Fibroblast of villous mesenchyme (primary cell): ENCODE measurements at places on chromosomes 7 and 10. TPM values are rescaled to one million over a fixed set of nuclear protein-coding genes. Genes with fewer than 3 reads are reported as not detected.

DNA sequence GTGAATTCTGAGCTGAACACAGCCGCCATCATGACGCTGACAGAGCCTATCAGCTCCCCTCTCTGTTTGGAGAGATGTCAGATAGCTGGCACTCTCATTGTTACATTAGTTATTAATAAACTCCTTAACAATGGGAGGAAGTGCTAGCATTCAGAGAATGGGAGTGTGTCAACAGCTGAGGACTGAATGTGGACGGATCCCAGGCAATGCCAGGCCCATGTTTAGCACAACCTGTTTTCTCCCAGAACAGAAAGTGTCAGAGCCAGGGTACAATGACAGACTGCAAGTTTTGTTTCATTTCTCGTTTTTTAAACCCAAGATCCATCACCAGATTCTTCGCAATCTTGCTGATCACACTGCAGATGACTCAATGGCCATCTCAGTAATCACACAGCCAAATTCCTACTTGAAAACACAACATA is 99.6 kb downstream of the PRPF18 start:
- no peak for DNase-seq

GRCh38 chr10:128908099-128908498 is 558.9 kb upstream of the MGMT start:
- DNase-seq, result peak; percentile 0

DNA sequence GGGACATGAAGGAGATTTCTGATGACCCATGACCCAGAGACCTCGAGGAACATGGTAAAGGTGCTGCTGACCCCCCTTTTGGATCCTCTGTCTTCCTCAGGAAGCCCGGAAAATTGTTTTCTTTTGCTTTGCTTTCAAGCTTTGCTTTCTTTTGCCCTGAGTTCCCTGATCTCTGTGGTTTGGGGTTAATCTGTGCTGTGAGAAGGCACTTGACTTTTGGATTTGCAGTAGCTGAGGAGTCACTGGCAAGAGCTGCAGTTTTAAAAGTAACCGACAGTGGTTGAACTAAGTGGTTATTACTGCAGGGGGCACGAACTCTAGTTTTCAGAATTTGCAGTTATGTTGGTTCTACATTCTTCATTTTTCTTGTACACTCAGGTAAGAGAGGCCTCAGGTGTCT is 53.0 kb downstream of the PDZD8 start:
- peak; percentile 60 for DNase-seq

- DNase-seq, result no peak
Observed at GRCh38 chr10:72351479-72351878, 3.2 kb downstream of the DNAJB12 start.

DNA sequence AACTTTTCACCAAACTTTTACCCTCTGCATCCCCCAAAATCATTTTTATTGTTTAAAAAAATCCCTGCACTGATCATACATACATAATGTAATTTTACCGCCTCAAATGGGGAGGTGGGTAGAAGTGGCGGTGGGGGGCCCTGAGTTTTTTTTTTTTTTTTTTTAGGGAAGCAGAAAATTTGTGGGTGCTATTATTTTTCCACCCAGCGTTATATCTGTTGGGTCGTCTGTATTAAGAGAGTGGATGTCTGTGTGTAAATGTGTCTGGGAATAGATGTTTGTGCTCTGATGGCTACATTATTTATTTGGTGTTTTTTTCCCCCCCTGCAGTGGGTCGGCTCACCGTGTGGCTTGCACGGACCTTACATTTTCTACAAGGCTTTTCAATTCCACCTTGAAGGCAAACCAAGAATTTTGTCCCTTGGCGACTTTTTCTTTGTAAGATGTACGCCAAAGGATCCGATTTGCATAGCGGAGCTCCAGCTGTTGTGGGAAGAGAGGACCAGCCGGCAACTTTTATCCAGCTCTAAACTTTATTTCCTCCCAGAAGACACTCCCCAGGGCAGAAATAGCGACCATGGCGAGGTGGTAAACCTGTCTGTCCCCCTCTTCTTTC is 438 bp downstream of the ARID5B start:
- peak; percentile 47 for DNase-seq

GRCh38 chr10:84294766-84295447 is 33.5 kb upstream of the CCSER2 start:
- DNase-seq, result no peak

DNA sequence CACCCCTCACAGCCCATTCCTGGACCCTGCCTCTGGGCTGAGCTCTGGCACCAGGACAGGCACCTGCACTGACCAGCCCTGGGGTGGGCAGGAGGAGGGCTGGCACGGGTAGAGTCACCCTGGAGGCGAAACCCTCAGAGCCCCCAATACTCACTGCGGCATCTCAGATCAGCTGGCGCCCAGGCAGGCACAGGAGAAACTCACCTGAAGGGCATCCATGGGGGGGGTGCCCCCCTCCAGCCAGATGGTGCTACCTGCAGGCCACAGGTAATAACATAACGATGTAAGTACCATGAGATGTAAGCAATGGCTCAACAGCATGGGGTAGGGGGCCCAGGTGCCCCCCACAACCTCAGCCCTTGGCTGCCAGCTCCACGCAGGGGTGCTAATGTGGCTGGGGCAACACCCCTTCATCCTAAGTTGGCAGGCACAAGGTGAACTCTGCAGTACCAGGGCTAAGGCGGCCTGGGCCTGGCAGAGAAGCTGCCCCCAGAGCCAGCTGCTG is 12.1 kb upstream of the PYROXD2 start:
- DNase-seq, result no peak

DNA sequence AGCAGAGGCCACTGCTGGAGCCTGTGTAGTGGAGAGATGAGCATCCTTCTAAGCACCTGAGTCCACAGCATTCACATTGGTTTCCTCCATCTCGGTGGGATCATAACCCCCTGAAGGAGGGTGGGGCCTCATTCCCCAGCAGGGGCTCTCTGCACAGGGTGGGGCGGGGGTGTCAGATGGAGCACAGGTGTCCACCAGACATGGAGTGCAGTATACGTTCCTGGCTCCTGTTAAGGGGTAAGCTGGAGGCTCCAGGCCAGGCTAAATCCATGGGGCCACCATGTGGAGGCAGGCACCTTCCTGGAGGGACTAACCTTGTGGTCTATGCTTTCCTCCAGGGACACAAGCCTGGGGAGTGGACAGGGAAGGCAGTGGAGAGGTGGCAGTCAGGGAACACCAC is 252.6 kb downstream of the GRID1 start:
- no peak for DNase-seq

DNA sequence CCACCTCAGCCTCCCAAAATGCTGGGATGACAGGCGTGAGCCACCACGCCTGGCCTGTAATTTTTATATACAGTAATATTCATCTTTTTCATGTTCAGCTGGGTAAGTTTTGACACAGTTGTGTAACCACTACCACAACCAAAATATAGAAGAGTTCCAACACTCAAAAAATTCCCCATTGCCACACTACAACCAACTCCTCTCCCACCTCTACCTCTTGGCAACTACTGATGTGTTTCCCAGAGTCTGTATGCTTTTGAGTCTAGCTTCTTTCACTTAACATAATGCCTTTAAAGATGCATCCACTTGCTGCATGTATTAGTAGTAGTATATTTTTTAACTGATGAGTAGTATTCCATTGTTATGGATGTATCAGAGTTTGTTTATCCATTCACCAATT is 90.7 kb downstream of the SRPK2 start:
- DNase-seq, result no peak

- DNase-seq, result no peak
Observed at GRCh38 chr10:111785921-111786320, 397.6 kb downstream of the GPAM start.

GRCh38 chr10:45378914-45379726 is 5.1 kb downstream of the ALOX5 start:
- no peak for DNase-seq

GRCh38 chr7:33666531-33666930 is 238.8 kb upstream of the BMPER start:
- no peak for DNase-seq

DNA sequence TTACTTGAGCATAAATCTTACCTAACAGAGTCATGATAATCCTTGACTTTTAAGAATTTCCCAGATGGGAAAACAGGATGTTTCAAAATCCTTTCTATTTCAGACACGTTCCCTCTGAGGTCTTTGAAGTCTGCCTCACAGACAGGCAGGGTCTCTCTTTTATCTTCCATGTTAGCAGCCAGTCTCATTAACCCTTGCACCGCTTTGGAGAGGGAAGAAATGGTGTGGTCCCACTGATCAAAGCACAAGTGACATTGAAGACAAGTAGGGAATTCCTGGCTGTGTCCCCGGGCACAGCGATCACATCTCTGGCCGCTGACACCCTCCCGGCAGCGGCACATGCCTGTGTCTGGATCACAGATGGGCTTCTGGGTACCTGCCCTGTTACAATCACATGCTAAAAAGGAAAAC is 52.7 kb upstream of the LAMB1 start:
- DNase-seq, result no peak

DNA sequence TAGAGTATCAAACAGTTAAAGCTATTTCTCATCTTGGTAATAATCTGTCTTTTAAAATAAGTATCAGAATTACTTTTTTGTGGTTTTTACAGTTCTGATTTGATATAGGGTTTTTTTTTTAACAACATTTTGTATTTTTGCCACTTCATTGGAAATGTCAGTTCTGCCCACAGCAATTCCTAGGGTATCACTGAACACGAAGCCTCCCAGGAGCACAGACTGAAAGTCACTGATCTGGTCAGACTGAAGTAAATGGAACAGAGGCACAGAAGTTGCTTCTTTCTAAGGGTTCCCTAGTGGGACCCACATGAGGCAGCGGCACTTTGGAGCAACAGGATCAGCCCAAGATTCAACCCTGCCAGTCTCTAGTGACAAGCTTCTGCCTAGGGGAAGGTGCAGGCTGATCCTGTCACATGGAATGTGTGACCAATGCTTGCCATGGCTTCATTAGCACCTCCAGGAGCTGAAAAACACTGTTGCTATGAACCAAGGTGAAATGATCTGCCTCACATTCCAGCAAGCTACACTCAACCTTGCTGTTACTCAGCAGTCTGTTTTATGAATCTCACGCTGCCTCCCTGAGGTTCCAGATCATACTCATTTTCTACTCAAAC is 273.4 kb upstream of the CSTF2T start:
- DNase-seq, result no peak

- peak; percentile 11 for DNase-seq
Observed at GRCh38 chr7:34354899-34355298, 303.1 kb upstream of the NPSR1 start.

- peak; percentile 85 for DNase-seq
Observed at GRCh38 chr10:21399392-21400035, 126.0 kb downstream of the SKIDA1 start.

- no peak for DNase-seq
Observed at GRCh38 chr10:133465191-133465949, 11.6 kb downstream of the SCART1 start.

DNA sequence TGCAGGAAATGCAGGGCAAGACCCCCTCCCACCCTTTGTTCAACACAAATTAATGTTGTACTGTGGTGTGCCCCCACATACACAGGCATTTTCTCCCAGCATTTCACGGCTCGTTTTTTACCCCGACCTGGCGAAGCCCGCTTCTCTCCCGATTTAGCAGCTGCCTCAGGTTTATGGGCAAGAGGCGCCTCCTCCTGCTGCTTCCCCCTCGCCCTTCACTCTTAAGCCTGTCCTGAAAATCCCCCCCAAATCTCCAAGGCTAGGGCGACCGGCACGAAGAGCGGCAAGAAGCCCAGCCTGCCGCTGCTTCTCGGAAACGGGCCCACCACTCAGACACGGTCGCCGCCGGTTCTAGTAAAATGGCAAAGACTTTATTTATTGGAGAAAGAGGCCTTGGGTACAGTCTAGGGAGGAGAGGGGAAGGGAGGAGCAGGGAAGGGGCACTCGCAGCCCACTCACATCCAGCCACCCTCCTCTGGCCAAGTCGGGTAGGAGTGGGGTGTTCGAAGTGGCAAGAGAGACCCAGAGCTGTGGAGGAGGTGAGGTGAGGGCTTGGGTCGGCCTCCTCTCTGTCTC is 3.3 kb downstream of the LBX1 start:
- no peak for DNase-seq

GRCh38 chr10:113323985-113324384 is 228.9 kb upstream of the HABP2 start:
- no peak for DNase-seq

DNA sequence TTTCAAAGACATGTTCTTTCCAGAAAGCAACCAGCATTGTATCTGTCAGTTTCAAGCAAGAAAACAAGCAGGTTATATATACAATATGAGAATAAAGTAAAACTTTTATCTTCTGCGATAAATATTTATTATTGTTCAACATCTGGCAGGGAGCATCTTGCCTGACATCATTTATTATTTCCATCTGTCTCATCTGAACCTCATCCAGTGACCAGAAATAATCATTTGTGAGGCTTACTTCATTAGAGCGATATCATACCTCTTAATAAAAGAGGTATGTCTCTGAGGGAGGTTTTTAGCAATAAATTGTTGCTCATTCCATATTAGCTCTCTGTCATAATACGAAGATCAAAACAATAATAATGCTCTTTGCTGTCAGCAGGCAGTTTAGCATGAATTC is 226.1 kb downstream of the CDC14C start:
- DNase-seq, result peak; percentile 17

DNA sequence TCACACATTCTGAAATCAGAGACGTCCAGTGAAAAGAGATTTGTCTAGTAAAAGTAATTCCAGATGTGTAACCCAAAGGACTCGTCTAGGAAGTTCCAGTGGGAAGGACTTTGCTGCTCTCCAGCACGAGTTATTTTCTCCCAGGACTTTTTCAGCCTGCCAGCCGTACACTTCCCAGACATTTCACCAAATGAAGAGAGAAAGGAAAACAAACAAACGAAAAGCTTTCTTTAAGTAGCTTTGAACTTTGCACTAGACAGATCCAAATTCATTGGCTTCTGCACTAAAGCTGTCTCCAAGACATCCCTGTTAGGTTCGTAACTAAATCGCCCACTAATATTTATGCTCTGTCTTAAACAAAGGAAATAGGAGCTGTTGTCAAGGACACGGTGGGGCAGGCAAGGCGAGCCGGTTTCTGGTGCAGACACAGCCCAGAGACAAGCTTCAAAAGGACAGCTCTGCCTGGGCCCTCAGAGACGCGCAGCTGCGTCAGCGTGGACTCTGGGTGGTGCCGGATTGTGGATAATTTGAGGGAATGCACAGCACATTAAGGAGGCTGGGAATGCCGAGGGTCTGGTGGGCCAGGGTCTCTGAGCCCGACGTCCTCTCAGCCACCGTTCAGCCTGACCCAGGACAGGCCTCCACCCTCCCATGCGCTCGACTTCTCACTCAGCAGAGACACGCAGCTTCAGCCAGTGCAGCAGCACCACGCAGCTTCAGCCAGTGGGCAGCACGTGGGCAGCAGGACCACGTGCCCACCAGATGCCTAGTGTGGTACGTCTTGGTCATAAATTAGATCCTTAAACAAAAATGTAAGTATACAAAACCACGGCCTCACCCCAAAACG is 64.1 kb upstream of the INSIG1 start:
- peak; percentile 72 for DNase-seq

- peak; percentile 87 for DNase-seq
Observed at GRCh38 chr10:133565441-133566294, at the start of gene SYCE1. TSS of gene SYCE1 (minus strand) at chr10:133565583. CDS start at chr10:133565529, 54 bp downstream.

Gene EGFR
- 92.8 and 98.9 TPM in 2 replicates for total RNA-seq

Gene GRID2IP
- total RNA-seq, result not detected in 2 replicates

Gene UCMA
- total RNA-seq, result not detected in 2 replicates

Gene TMEM213
- total RNA-seq, result not detected in 2 replicates

Gene FLNC
- total RNA-seq, result 185 and 202 TPM in 2 replicates

Gene ZNF511
- total RNA-seq, result 21.2 and 27.1 TPM in 2 replicates

Gene OR2A1
- total RNA-seq, result under 0.01 TPM in 2 replicates

Gene EPHB6
- total RNA-seq, result 0.43 and 4.2 TPM in 2 replicates

Gene LIMK1
- total RNA-seq, result 44.9 and 50.6 TPM in 2 replicates
